ENCODE measurements at places on chromosomes 7 and 10. TPM values are rescaled to one million over a fixed set of nuclear protein-coding genes. Genes with fewer than 3 reads are reported as not detected.

MMRN2 gene
- total RNA-seq, result 8.6 TPM

ERV3-1 gene
- total RNA-seq, result 12.8 TPM

DNA sequence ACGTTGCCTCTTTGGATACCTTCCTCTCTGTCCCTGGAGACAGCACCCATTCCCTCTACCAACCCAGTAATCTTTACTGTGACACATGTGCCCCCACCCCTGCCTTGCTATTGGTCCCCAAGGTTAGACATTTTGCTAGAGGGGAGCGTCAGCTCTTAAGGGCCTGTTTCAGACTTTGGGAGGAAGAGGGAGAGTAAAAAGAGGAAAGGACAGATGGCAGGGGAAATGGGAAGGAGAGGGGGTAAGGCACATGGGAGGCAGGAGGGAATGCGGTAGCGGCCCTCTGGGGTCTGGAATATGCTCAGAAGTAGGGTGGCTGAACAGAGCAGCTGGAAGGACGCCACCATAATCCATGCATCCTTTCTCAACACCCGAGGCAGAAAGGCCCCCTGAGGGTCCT lies 12.2 kb downstream of the BLNK start:
- no peak for DNase-seq

DNA sequence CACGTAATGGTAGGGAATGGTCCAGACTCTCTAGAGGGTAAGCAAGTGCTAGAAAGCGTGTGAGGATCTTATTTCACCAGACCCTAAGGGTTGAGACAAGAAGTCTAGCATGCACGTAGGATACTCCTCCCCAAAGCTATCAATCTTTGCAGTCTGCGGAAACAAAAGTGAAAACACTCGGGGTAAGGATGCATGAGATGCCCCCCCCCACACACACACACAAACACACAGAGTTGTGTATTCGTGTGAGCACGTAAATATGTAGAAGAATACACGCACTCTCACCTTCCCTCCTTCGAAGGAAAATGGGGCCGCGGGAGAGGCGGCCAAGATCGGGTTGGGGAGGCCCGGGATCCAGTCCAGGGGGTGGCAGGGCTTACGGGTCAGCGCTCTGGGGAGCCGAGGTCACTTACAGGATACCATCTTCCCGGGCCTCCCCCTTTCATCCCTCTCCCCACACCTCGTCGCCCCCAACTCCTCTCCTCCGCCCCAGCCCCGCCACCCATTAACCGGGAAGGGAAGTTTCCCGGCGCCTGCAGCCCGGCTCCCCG lies 455 bp downstream of the CUL2 start:
- no peak for DNase-seq

DNA sequence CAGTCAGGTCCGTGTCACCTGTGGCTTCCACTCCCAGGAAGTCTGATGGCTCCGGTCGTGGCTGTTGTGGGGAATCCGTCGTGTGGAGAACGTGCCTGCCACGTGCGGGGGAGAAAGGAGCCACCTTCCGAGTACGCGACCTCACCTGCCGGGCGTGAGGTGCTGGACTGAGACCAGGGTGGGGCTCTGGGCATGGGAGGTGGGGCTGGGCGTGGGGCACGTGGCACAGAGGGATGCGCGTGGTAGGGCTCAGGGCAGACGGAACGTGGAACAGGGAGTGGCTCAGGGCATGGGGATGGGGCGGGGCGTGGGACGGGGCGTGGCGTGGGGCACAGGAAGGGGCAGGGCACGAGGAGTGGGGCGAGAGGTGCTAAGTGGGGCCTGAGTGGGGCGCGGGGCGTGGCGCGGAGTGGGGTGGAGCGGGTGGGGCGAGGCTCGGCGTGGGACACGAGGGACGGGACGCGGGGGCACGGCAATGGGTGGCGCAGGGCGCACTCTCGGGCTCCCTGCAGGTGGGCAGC lies 64.8 kb downstream of the C10orf143 start:
- DNase-seq, result no peak

DNA sequence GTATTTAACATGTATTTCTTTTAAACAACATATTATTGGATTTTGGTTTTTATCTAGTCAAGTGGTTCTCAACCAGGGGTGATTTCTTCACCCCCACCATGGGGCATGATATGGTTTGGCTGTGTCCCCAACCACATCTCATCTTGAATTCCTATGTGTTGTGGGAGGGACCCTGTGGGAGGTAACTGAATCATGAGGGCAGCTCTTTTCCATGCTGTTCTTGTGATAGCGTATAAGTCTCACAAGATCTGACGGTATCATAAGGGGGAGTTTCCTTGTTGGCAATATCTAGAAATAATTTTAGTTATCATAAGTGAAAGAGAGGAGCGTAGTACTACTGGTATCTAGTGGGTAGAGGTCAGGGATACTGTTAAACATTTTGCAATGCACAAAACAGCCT lies 37.6 kb downstream of the TMEM168 start:
- DNase-seq, result no peak

DNA sequence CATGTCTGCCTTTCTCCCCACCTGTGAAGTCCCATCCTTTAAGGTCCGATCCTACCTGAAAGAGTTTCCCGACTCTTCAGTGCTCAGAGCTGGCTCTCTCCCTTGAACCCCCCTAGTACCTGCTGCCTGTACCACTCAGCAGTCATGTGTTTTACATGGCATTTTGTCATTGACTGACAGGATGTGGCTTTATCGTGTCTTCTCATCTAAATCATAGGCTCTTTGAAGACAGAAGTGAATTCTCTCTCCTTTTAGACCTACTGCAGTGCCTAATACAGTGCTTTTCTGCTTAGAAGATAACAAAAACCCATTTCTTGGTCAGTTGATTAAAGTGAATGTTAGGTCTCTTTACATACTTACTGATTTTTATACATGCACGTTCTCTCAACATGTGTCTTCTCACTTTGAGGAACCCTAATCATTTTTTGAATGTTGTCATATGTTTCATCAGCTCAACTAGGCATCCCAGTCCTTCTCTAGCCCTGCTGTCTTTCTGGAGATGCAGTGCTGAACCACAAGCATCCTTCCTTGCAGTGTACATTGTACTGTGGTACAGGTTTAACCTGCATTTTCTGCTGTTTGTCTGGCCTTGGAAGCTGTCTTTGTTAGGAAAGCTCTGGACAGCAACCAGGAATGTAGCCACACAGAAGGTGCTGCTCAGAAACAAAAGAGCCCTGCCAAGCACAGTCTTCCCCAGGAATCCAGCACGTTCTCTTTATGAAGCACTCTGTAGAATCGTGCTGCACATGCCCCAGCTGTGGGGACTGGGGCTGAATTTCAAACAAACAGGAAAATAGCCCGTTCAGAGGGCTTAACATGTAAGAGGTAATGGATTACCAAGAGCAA lies 28.1 kb upstream of the LRRC4 start:
- no peak for DNase-seq

DNA sequence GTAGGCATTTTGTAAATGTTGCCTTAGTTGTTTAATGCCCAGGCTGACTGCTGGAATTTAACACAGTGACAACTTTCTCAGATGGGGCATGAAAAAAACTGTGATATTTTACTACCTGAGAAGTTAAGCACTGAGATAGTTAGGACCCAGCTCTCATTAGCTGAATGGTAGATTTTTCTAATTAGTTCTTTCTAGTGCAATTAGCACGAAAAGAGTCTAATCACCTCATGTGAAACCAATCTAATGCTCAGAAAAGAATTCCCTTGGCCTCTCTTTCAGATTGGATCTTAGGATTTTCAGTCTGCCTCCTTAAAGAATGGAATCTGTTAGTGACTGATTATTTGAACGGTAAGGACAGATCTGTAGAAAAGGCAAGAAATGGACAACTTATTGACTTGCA lies 743.2 kb downstream of the AUTS2 start:
- DNase-seq, result no peak

DNA sequence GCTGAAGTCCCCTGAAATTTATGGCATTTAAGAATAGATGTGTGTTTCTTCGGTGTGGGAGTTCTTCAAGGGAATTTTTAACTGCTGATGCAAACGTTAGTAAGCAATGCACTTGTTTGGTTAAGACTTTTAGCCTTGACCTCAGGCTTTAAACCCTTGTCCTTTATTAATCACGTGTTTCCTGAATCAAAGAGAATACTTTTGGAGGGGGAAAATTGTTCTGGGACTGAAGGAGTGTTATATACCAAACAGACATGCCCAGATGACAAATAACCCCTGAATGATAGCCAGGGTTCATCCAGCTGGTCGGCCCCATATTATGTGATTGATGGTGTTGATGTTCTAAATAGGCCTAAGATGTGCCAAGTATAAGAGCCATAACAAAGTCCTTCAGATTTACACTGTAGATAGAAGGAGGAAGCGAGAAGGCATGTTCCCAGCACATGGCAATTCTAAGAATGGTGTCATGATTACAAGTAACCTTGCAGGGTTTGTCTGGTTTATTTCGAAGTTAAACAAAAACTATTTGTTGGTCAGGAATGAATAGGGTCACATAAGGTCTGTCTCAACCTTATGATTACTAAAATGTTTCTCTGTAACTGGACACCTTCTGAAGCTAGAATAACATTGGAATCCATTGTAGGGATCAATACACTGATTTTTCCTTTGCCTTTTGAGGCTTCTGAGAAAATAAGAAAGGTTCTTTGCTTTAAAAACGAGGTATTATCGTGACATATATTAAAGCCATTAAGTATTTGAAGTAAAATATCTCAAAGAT lies 124.2 kb upstream of the SEM1 start:
- no peak for DNase-seq

- no peak for DNase-seq
Measured at GRCh38 chr10:95236068-95236903, 42.2 kb downstream of the ACSM6 start.

DNA sequence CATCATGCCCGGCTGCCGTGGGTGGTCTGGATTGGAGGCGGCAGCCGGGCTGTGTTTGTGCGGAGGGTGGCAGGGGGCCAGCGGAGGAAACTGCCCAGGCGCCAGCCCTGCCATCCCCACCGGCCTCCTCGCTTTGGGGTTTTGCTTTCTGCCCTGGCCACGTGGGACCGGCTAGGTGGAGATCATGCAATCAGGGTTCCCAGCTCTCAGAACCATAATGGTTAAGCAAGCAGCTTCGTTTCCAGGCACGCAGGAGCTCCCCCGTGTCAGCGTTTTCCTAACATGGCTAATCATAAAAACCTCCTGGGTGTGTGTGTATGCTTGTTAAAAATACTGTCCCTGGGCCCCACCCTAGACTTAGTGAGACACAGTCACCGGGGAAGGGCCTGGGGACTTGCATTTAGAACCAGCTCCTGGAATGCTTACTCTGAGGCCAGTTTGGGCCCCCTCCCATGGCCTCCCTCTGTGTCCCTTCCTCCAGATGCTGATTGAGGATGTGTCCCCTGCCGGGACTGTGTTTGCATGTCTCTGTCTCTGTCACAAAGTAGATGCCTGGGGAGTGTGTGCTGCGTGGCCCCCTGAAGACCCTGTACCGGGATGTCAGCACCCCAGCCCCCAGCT lies 119.3 kb downstream of the CUX1 start:
- DNase-seq, result peak; percentile 87

DNA sequence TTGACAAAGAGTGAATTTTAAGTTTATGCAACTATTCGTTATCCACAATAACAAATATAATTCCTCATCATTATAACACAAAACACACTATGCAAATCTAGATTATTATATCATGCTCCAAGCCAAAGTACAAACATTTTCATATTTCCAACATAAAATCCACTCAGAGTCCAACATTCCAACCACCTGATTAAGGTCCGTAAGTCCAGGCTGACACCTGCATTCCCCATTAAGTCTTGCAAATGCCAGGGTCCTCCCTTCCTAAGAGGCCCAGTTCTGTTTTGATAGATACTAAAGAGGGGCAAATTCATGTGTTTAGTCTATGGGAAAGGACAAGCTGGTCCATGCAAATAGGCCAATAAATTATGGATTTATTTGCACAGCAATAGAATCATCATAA lies 206.1 kb downstream of the POU6F2 start:
- no peak for DNase-seq

DNA sequence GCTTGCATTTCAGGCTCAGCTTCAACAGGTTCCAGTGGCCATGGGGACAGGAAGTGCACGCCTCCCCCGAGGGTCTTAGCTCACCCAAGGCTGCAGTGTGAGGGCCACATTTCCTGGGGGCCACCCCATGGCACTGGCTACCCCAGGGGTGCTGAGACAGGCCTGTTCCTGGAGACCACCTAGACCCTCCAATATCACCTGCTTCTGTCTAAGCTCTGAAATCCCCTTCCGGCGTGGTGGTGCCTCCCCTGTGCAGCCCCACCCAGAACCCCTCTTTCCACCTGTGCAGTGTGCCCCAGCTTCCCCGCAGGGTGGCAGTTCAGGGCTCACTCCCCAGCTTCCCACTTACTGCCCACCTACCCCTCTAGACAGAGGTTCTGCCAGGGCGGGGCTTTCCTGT lies 83.1 kb downstream of the ADARB2 start:
- DNase-seq, result peak; percentile 50

DNA sequence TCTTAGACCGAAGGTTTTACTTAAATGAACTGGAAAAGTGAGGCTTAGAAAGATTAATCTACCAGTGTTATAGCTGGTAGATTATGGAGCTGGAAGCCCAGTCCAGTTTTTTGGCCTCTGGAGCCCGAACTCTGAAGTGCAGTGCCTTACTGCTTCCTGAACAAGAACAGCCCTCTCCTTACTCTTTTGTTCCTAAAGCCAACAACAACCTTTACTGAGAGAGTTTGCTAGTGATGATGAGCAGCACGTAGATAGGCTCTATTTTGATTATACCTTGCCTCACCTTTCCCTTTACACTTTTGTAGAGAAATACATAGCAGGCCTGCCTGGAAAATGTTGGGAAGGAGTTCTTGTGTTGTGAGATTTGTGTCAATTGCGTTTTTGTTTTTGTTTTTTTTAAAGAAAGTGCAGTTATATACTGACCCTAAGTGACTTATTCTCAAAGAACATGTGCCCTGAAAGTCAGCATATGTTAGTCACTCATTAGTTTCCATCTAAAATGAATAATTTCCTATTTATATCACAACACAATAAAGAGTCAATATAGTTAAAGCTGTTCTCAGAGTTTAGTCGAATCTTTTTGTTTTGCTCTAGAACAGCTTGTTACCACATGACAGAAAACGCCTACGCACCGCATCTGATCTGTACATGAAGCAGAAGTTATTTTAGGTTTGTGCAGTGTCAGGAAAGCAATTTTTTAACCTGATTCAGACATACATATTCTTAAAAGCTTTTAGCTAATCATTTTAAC lies 33.0 kb downstream of the PLEKHA1 start:
- DNase-seq, result no peak

DNA sequence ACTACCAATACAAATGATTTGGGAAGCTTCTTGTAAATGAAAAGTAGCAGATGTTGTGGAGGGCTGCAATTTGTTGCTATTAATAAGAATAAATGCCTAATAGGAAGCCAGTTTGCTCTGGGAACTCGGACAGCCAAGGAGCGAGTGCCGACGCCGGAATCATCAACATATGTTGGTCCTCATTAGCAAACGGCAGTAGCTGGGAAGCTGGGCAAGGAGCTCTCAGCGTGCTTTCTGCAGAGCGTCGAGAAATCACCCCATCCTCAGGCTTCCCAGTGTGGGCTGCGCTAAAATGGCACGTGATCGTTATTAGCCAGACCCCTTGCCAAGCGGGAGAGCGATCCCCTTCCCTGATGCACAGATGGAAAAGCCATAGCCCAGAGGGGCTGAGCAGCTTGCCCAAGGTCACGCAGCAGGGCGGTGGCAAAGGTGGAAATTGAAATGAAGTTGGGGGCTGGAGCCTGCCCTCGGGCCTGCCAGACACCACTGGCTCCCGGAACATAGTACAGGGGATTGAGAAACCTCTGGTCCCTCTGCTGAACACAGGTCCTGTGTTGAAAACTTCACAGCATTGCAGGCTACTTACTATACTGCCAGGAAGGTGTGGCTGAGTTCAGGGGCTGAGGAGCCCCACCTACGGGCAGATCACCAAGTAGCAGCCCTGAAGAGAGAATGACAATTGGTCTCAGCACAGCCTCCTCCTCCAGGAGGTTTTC lies 326.9 kb downstream of the PLXNA4 start:
- no peak for DNase-seq
